ENCODE measurements at places on chromosomes 5 and 9.

- no peaks in the 10 kb centered on the region for H3K27me3 ChIP-seq
- no peak overlapping the region for H3K4me3 ChIP-seq
- no peaks in the 10 kb centered on the region for H3K36me3 ChIP-seq
- no peaks in the 10 kb centered on the region for H3K4me1 ChIP-seq
Measured at GRCh38 chr9:91315191-91315590, 46.5 kb downstream of the AUH start.

- no peak for DNase-seq
- peak overlapping the region; percentile 76 for H3K4me3 ChIP-seq
- peaks cover 7% of the 10 kb centered on the region for H3K36me3 ChIP-seq
Measured at GRCh38 chr9:124009531-124010217, 1.9 kb upstream of the LHX2 start.

DNA sequence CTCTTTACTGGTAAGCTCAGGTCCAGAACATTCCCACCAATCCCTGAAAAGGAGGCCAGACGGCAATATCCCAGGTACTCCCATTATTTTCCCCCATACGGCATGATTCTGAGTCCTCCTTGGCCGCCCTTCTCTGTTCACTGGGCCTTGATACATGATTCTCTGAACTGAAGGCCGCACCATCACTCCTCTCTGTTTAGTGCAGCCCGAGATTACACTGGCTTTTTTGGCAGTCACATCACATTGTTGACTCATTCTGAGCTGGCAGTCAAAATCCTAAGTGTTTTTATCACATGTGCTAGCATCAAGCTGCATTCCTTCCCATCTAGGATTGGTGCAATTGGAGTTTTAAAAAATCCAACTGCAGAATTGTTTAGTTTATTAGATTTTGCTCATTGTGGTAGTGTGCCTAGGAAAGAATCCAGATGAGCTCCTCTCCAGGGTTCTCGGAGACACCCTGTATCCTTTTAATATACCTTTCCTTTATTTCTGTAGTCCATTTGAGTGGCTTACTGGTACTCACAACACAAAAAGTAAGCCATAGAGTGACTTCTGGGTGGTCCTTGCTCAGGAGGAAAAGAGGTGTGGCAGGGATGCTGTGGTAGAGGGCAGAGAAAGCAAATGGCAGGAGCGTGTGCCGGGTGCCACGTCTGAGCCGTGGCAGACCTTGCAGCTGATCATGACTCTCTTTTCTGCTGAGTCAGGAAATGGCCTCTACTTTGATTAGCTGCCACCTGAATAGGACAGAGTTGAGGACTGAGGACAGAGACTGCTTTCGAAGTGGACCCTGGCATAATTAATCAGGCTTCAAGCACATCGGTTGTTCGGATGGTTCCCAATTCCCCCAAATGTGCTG is 121.1 kb upstream of the IL12B start:
- no peaks in the 10 kb centered on the region for H3K4me1 ChIP-seq
- no peak overlapping the region for H3K4me3 ChIP-seq
- DNase-seq: no peak
- H3K36me3 ChIP-seq: no peaks in the 10 kb centered on the region
- no peak overlapping the region for H3K27ac ChIP-seq

DNA sequence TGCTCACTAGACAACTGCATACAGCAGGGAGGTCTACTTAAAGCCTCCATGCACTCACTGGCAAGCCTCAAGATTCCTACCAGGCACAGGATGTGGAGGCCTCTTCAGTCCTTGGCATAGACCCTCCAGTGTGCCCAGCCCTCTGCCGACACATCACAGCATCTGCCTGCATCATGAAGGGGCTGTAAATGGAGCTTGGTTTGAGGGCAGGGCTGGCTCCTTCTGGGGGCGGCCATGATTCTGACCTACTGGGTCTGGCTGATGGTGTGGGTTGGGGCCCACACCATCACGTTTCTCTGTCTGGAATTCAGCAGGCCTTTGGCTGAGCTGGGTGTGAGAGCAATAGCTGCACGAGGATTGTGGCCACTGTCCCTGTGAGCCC is 84.9 kb upstream of the SHB start:
- no peak overlapping the region for H3K27ac ChIP-seq
- no peaks in the 10 kb centered on the region for H3K4me1 ChIP-seq
- DNase-seq: no peak
- H3K27me3 ChIP-seq: no peaks in the 10 kb centered on the region
- H3K4me3 ChIP-seq: no peak overlapping the region

GRCh38 chr5:76029739-76030138 is 53.4 kb upstream of the SV2C start:
- no peaks in the 10 kb centered on the region for H3K36me3 ChIP-seq
- H3K27ac ChIP-seq: no peak overlapping the region
- no peak for DNase-seq

GRCh38 chr5:504326-505154 is 19.7 kb downstream of the SLC9A3 start:
- peaks cover 11% of the 10 kb centered on the region for H3K27me3 ChIP-seq
- no peaks in the 10 kb centered on the region for H3K36me3 ChIP-seq
- no peaks in the 10 kb centered on the region for H3K4me1 ChIP-seq
- no peak overlapping the region for H3K27ac ChIP-seq
- DNase-seq: no peak

- H3K27me3 ChIP-seq: no peaks in the 10 kb centered on the region
- peaks cover 2% of the 10 kb centered on the region for H3K4me1 ChIP-seq
- H3K36me3 ChIP-seq: peaks cover 3% of the 10 kb centered on the region
- no peak overlapping the region for H3K27ac ChIP-seq
Measured at GRCh38 chr9:132078699-132079356, 839 bp downstream of the MED27 start.

DNA sequence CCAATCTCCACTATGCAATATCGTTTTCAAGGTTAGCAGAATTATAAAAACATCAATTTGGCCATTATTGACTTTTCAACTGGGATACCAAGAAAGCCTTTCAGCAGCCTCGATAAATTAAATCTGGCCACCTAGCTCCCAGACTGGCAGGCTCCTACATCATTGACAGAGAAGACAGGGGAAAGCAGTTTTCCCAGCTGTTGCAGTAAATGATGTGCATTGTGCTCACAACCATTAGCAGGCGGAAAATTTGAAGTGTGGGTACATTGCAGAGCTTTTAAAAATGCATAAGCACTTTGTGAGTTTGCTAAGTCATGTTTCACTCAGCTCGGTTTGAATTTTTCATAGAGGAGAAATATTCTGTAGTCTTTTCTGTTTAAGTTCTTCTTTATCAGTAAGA is 297.9 kb downstream of the KCTD16 start:
- H3K4me3 ChIP-seq: no peak overlapping the region
- DNase-seq: no peak
- H3K36me3 ChIP-seq: no peaks in the 10 kb centered on the region
- no peak overlapping the region for H3K27ac ChIP-seq
- H3K4me1 ChIP-seq: no peaks in the 10 kb centered on the region

DNA sequence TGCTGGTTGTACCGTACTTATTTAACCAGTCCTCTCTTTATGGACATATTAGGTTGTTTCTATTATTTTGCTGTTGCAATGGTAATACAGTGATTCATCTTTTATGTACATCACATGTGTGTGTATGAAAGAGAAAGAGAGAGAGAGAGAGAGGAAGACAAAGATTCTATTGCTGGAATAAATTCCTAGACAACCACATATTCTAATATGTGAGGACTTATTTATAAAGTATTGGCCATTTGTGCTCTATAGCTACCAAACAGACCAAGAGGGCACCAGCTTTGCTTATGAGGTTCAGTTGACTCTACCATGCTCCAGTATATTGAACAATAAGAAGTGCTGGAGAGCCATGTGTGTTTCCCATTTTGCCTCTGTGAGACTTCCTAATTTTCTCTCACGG is 513.5 kb downstream of the DMAC1 start:
- DNase-seq: no peak
- no peak overlapping the region for H3K27ac ChIP-seq
- peaks cover 4% of the 10 kb centered on the region for H3K4me1 ChIP-seq
- H3K27me3 ChIP-seq: no peaks in the 10 kb centered on the region
- no peak overlapping the region for H3K4me3 ChIP-seq

DNA sequence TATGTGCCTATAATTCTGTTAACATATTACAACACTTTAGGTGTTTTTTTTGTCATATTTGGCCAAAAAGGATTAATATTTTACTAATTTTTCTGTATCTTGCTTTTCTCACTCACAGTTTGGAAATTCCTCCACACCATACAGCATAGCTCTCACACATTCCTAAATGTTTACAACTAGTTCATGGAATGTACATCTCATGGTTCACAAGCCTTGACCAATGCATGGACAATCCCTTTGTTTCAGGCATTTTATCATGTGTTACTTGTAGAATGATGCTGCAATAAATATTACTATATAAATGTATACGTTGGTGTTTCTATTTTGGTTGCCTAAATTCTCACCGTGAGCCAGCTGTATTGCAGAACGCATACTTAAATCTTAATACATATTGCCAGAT is 80.5 kb upstream of the SPATA31C2 start:
- H3K36me3 ChIP-seq: no peaks in the 10 kb centered on the region
- H3K4me3 ChIP-seq: no peak overlapping the region
- DNase-seq: no peak
- H3K27me3 ChIP-seq: no peaks in the 10 kb centered on the region

- no peaks in the 10 kb centered on the region for H3K27me3 ChIP-seq
- no peak overlapping the region for H3K4me3 ChIP-seq
- H3K36me3 ChIP-seq: peaks cover 6% of the 10 kb centered on the region
- no peaks in the 10 kb centered on the region for H3K4me1 ChIP-seq
- H3K27ac ChIP-seq: no peak overlapping the region
Measured at GRCh38 chr5:122835681-122836080, 9.7 kb upstream of the SNX24 start.

GRCh38 chr5:24268482-24269056 is 376.2 kb downstream of the CDH10 start:
- H3K27me3 ChIP-seq: no peaks in the 10 kb centered on the region
- H3K27ac ChIP-seq: no peak overlapping the region
- no peak overlapping the region for H3K4me3 ChIP-seq
- H3K4me1 ChIP-seq: no peaks in the 10 kb centered on the region
- DNase-seq: no peak
- H3K36me3 ChIP-seq: no peaks in the 10 kb centered on the region

GRCh38 chr9:37392272-37392671 is 30.2 kb upstream of the GRHPR start:
- H3K4me3 ChIP-seq: no peak overlapping the region
- H3K27ac ChIP-seq: no peak overlapping the region
- H3K4me1 ChIP-seq: peaks cover 5% of the 10 kb centered on the region
- DNase-seq: no peak
- no peaks in the 10 kb centered on the region for H3K27me3 ChIP-seq

GRCh38 chr5:166750376-166750775 is 1541.1 kb upstream of the WWC1 start:
- no peaks in the 10 kb centered on the region for H3K36me3 ChIP-seq
- H3K4me1 ChIP-seq: no peaks in the 10 kb centered on the region
- no peak overlapping the region for H3K4me3 ChIP-seq
- H3K27ac ChIP-seq: no peak overlapping the region
- no peaks in the 10 kb centered on the region for H3K27me3 ChIP-seq
- no peak for DNase-seq

DNA sequence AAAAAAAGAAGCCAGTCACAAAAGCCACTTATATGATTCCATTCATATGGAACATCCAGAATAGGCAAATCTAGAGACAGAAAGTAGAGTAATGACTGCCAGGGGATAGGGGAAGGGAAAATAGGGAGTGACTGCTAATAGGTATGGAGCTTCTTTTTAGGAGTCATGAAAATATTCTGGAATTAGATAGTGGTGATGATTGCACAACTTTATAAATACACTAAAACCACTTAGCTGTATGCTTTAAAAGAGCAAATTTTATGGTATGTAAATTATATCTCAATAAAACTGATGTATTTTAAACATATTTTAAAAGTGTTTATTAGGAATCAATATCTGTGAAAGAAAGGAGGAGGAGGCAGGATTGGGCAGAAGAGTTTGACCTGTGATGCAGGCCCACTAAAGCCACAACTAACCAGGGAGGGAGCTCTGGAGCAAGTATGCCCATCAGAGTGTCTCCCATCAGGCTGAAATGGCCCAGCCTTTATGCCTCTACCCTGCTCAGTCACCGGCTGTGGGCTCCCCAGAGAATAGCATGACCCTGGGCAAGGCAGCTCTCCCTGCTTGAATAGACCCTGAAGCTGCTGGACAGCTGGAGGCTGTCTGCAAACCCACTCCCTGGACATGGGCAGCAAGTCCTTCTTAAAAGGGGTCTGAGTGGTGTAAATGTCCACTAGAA is 96.0 kb upstream of the SLC44A1 start:
- no peak for DNase-seq
- H3K4me1 ChIP-seq: peaks cover 11% of the 10 kb centered on the region

GRCh38 chr5:174609116-174609515 is 115.3 kb upstream of the MSX2 start:
- no peaks in the 10 kb centered on the region for H3K4me1 ChIP-seq
- H3K27me3 ChIP-seq: no peaks in the 10 kb centered on the region
- no peaks in the 10 kb centered on the region for H3K36me3 ChIP-seq
- H3K4me3 ChIP-seq: no peak overlapping the region
- no peak overlapping the region for H3K27ac ChIP-seq

- no peaks in the 10 kb centered on the region for H3K36me3 ChIP-seq
- H3K27ac ChIP-seq: no peak overlapping the region
- peaks cover 6% of the 10 kb centered on the region for H3K4me1 ChIP-seq
Measured at GRCh38 chr5:167701051-167701450, 590.4 kb upstream of the WWC1 start.

DNA sequence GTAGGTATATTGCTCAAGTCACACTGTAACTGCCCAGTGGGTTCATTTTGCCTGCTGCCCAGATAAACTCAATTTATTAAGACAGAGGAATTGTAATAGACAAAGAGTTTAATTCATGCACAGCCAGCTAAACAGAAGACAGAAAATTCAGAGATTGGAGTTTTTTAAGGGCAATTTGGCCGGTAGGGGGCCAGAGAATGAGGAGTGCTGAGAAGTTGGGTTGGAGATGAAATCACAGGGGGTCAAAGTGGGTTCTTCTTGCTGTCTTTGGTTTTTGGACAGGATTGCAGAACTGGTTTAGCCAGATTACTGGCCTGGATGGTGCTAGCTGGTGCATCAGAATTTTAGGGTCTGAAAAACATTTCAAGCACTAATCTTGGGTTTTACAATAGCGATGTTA is 20.7 kb upstream of the IL33 start:
- H3K36me3 ChIP-seq: no peaks in the 10 kb centered on the region
- no peak for DNase-seq
- no peak overlapping the region for H3K4me3 ChIP-seq
- no peaks in the 10 kb centered on the region for H3K4me1 ChIP-seq

- no peaks in the 10 kb centered on the region for H3K36me3 ChIP-seq
- peaks cover 22% of the 10 kb centered on the region for H3K4me1 ChIP-seq
- DNase-seq: no peak
- no peaks in the 10 kb centered on the region for H3K27me3 ChIP-seq
Measured at GRCh38 chr9:122332083-122332482, 38.7 kb upstream of the PTGS1 start.
